ENCODE measurements at places on chromosomes 12 and 14.

- DNase-seq, result no peak
Measured at GRCh38 chr12:71759941-71760340, 5.3 kb downstream of the RAB21 start.

DNA sequence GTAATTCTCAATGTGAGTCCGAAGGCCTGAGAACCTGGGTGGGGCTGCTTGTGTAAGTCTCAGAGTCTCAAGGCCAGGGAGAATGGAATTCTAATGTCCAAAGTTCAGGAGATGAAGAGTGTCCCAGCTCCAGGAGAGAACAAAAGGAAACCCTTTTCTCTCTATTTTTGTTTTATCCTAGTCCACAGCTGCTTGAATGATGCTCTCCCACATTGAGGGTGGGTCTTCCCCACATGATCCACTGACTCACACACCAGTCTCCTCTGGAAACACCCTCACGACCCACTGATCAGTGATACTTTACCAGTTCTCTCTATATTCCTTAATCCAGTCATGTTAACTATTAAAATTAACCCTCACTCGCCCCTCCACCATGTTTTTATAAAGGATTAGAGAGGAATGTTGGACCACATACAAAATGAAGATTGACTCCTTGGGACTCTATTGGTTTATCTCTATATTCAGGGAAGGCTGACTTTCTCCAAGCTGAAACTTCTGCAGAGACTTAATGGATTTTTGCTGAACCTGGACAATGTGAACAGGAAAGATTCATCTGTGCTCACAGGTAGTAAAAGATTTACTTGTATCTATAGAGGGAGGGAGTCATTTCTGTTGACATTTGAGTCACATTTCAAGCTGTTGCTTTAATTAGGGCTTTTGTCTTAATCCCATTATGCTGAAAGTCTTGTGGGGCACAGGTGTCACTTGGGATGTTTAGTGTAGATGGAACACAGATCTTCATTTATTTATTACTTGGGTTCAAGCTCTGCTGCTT lies 1061.0 kb upstream of the TMEM132C start:
- DNase-seq, result no peak

GRCh38 chr12:30700216-30700900 lies 4.7 kb upstream of the IPO8 start:
- no peak for DNase-seq

DNA sequence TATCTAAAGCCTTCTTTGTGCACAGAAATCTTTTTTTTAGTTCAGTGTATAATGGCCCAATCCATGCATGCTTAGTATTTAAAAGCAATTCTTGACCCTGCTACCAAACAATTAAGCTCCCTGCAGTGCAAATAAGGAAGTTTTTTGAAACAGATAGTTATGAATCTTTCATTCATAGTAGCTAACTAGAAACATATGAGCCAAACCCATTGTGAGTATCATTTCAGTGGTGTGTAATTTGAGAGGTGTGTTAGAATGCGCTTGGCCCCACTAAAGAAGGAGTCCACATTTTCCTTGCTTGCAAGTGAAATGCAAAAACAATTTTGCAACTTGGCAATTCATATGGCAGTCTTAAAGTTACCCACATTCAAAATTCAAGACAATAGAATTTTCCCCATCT lies 14.4 kb downstream of the EPS8 start:
- DNase-seq, result no peak

DNA sequence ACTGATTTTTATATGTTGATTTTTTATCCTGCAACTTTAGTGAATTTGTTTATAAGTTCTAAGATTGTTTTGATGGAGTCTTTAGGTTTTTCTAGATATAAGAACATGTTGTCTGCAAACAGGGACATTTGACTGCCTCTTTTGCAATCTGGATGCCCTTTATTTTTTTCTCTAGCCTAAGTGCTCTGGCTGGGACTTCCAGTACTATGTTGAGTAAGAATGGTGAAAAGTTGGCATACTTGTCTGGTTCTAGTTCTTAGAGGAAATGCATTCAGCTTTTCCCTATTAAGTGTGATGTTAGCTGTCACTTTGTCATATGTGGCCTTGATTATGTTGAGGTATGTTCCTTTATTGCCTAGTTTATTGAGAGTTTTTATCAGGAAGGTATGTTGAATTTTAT lies 68.1 kb downstream of the ERC1 start:
- no peak for DNase-seq

- no peak for DNase-seq
Measured at GRCh38 chr12:13371797-13372196, 175.3 kb downstream of the EMP1 start.

GRCh38 chr12:53207042-53207441 lies at the start of gene ITGB7:
TSS of gene ITGB7 (minus strand) at chr12:53207251. CDS start at chr12:53200443, 6,808 bp downstream.
- no peak for DNase-seq
